ENCODE measurements at places on chromosomes 12 and 14.

DNA sequence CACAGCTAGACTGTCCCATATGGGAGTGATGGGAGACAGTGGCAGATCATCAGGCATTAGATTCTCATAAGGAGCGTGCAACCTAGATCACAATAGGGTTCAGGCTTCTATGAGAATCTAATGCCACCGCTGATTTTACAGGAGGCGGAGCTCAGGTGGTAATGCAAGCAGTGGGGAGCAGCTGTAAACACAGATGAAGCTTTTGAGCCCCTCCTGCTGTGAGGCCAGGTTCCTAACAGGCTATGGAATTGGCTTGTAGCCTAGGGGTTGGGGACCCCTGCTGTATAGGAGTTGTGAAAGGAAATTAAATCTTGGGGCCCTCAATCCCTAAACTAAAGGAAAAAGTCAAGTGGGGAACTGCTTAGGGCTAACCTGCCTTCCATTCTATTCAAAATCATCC lies 29.6 kb downstream of the ADIPOR2 start:
- DNase-seq: no peak

GRCh38 chr12:43711348-43711747 lies 47.2 kb downstream of the PUS7L start:
- no peak for DNase-seq

DNA sequence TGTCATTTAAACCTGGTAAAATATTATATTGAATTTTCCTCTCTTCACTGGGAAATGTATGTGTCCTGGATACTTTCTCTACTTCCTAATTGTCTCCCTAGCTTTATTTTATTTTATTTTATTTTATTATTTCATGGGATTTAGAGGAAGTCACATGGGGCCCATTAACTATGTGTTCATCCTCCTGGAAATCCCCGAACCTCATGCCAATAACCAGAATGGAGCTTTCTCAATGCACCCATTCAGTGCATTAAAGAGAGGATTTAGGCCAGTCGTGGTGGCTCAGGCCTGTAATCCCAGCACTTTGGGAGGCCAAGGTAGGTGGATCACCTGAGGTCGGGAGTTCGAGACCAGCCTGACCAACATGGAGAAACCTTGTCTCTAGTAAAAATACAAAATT lies 1.3 kb upstream of the RPGRIP1 start:
- no peak for DNase-seq

- DNase-seq: no peak
These were observed 35.3 kb downstream of the GAS2L3 start for GRCh38 chr12:100608776-100609175.

- no peak for DNase-seq
These were observed 1128.6 kb downstream of the SLC16A7 start for GRCh38 chr12:60724475-60724874.
